ENCODE measurements at places on chromosomes 2 and 18. TPM values are rescaled to one million over a fixed set of nuclear protein-coding genes. Genes with fewer than 3 reads are reported as not detected.

SPATA3 gene
- polyA plus RNA-seq: not detected

CHRND gene
- polyA plus RNA-seq: not detected

INPP4A gene
- 21.5 TPM for polyA plus RNA-seq

DSC1 gene
- not detected for polyA plus RNA-seq

NR4A2 gene
- polyA plus RNA-seq: 3.6 TPM

FAM136A gene
- polyA plus RNA-seq: 54.6 TPM

Data from right lung (tissue), 10 donors.